IMR-90 (cell line): ENCODE measurements at places on chromosomes 1 and 21. TPM values are rescaled to one million over a fixed set of nuclear protein-coding genes. Genes with fewer than 3 reads are reported as not detected.
A peak's percentile ranks its signal among the peaks of the same experiment; 100 is the strongest.

Gene DNALI1
- 9.1 and 10.1 TPM in 2 replicates for polyA plus RNA-seq

- no peak for DNase-seq
Observed at GRCh38 chr1:57258557-57259325, 165.1 kb downstream of the DAB1 start.

Gene GFI1
- 0.16 and 0.21 TPM in 2 replicates for polyA plus RNA-seq

Gene ILDR2
- not detected in 2 replicates for polyA plus RNA-seq

DNA sequence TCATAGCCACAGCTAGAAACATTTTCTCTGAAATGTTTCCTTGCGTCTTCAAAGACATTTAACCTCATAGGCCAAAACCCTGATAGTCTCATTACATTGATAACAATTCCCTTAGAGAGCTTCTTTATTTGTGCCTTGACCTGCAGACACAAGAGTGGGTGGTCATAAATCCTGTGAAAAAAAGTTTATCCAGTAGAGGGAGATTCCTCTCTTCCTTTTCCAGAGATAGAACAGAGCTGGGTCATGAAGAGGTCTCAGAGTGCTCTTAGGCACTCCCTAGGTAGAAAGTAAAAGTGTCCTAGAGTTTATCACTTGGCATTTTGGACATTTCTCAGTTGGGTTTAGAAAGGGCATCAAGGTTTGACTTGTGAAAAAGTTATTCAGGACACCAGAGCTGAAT is 426.1 kb downstream of the NUF2 start:
- no peak for DNase-seq

- DNase-seq = peak; percentile 36
Observed at GRCh38 chr1:19210772-19211549, 895 bp upstream of the UBR4 start.

Gene CD34
- polyA plus RNA-seq = 0.14 and 0.16 TPM in 2 replicates

GRCh38 chr1:239603530-239603929 is 217.2 kb downstream of the CHRM3 start:
- DNase-seq = no peak

- peak; percentile 6 for DNase-seq
Observed at GRCh38 chr1:79364896-79365295, 358.4 kb upstream of the ADGRL4 start.

Gene KRTAP6-1
- polyA plus RNA-seq = not detected in 2 replicates

Gene B3GALT5
- polyA plus RNA-seq = 0.05 TPM in 1 of 2 replicates, not detected in the other
